ENCODE measurements at places on chromosomes 2 and 18.

GRCh38 chr2:6657136-6657535, 208.6 kb downstream of the CMPK2 start:
- DNase-seq, result no peak

GRCh38 chr2:208366215-208367127, 40.1 kb upstream of the PTH2R start:
- no peak for DNase-seq

- DNase-seq, result no peak
Observed at GRCh38 chr2:33135645-33136044, 188.9 kb downstream of the LTBP1 start.

GRCh38 chr2:36277881-36278523, 77.6 kb upstream of the CRIM1 start:
- no peak for DNase-seq

- no peak for DNase-seq
Observed at GRCh38 chr2:46390901-46391395, 88.4 kb upstream of the TMEM247 start.

DNA sequence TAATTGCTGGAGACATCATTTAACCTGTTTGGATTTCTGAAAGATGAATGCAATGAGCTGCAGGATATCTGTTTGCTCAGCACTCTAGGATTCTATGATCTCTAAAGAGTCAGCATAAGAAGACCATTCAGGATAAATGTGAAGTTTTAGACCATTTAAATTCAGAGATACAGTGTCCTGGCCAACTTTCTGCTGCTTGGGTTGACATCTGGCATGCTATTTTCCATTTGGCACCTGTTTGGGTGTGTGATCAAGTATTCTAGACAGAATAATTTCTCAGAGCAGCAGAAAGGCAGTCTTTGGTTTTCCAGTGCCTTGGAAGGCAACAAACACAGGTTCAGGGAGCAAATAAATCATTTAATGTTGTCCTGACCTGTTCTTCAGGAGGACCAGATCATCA, 144.8 kb upstream of the NDUFV2 start:
- DNase-seq, result no peak

DNA sequence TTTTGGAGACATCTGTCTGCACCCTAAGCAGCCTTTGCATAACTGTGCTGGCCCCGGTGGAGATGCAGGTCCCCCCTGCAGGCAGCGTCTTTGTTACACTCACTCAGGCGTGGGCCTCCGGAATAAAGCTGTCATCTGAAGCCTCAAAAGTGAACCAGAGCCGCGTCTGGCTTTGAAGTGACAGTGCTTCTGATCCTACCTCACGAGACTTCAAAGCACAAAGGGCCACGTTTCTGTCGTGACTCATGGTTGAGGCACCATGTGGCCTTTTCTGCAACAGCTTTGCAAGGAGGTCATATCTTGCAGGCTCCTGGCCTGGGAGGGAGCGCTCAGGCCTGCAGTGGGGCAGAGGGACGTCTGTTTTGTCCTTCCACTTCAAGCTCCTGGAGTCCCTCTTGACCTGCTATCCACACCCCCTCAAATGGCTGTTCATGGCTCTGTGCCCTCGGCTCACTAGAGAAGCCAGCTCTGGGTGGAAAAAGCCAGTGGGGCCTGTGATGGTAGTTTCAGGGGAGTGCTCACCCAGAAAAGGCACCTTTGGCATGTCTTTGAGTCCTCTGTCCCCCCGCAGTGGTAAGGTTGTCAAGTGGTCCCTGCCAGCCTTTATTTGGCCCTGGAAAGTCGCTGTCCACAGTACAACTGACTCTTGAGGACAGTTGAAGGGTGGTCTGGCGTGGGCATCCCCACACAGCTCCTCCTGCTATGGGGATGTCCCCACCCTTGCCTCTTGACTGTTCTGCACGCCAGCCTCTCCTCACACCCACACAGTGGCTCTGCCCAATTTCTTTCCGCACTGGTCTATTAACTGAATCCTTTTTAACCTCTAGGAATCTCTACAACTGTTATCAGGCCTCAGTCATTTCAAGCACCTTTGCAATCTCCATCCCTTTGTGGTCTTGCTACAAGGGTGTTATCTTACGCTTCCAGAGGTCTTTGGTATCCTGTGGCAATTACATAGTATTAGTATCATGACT, 19.3 kb downstream of the GPR55 start:
- DNase-seq, result no peak

DNA sequence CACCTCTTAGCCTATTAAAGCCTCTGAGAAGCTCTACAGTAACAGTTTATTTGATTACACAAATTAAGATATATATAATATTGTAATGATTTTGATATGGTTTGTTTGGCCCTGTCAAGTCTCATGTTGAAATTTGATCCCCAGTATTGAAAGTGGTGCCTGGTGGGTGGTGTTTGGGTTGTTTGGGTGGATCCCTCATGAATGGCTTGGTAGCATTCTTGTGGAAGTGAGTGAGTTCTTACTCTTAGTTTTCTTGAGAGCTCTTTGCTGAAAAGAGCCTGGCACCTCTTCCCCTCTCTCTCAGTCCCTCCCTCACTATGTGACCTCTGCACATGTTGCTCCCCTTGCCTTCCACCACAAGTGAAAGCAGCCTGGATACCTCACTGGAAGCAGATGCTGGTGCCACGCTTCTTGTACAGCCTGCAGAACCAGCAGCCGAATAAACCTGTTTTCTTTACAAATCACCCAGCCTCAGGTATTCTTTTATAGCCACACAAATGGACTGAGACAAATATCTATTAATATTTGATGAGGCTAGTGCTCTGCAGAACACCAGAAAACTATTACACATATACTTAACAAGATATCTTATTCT, 52.8 kb downstream of the SLC4A10 start:
- no peak for DNase-seq

DNA sequence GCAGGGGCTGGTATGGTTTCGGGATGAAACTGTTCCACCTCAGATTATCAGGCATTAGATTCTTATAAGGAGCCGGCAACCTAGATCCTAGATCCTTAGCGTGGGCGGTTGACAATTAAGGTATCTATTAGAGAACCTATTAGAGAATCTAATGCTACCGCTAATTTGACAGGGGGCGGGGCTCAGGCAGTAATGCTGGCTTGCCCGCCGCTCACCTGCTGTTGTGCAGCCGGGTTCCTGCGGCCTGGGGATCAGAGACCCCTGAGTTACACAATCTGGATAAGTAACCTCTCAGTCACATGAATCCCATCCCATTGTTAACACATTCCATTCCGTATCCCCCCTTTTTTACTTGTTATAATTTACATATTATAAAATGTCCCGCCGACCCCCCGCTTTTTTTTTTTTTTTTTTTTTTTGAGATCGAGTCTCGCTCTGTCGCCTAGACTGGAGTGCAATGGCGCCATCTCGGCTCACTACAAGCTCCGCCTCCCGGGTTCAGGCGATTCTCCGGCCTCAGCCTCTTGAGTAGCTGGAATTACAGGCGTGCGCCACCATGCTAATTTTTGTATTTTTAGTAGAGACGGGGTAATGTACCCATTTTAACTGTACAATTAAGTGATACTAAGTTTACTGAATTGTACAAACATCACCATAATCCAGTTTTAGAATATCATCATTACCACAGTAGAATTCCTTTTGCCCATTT, 42.0 kb upstream of the GPD2 start:
- DNase-seq, result no peak

Measured in AG04449 (cell line).